ENCODE measurements at places on chromosomes 2 and 18.

DNA sequence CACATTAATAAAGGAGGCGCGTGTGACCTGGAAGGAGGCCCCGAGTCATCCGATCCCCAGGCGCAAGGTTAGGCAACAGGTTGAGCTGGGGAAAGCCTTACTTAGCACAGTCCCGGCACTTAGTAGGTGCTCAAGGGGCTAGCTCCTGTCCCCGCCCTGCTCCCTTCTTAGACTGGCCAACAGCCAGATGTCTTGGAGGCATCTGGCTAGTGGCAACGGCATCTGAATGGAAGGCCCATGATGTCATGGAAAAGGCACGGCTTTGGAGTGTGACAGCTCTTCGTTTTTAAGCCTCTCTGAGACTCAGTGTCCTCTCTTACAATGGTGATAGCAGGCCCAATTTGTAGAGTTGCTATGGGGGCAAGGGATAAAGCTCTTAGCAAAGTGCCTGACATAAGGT lies 258.3 kb downstream of the CYRIA start:
- no peak overlapping the region for H3K4me3 ChIP-seq
- no peaks in the 10 kb centered on the region for H3K36me3 ChIP-seq
- no peak for DNase-seq
- H3K27ac ChIP-seq, result no peak overlapping the region
- no peaks in the 10 kb centered on the region for H3K4me1 ChIP-seq

DNA sequence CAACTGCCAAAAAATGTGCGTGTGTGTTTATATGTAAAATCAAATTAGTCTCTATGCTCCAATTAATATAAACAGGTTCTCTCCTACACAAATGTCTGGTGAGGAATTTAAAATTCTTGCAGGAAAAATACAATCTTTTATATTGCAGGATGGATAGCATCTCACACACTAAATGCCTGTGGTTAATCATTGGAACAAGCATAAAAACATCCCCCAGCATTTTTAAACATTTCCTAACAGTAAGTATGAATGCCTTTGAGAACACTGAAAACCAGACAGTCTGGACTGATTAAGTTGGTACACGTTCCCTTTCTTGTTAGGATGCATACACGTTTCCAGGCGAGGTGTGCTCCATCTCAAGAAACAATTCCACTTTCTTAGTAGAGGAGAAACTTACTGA lies 29.9 kb upstream of the PDE1A start:
- no peak overlapping the region for H3K4me3 ChIP-seq
- H3K4me1 ChIP-seq, result no peaks in the 10 kb centered on the region
- no peak overlapping the region for H3K27ac ChIP-seq
- H3K36me3 ChIP-seq, result no peaks in the 10 kb centered on the region
- no peaks in the 10 kb centered on the region for H3K27me3 ChIP-seq
- no peak for DNase-seq

- peak; percentile 58 for DNase-seq
- no peaks in the 10 kb centered on the region for H3K27me3 ChIP-seq
- H3K4me3 ChIP-seq, result no peak overlapping the region
- no peaks in the 10 kb centered on the region for H3K4me1 ChIP-seq
- peaks cover 1% of the 10 kb centered on the region for H3K36me3 ChIP-seq
Measured at GRCh38 chr2:162297925-162298552, 20.4 kb downstream of the IFIH1 start.

DNA sequence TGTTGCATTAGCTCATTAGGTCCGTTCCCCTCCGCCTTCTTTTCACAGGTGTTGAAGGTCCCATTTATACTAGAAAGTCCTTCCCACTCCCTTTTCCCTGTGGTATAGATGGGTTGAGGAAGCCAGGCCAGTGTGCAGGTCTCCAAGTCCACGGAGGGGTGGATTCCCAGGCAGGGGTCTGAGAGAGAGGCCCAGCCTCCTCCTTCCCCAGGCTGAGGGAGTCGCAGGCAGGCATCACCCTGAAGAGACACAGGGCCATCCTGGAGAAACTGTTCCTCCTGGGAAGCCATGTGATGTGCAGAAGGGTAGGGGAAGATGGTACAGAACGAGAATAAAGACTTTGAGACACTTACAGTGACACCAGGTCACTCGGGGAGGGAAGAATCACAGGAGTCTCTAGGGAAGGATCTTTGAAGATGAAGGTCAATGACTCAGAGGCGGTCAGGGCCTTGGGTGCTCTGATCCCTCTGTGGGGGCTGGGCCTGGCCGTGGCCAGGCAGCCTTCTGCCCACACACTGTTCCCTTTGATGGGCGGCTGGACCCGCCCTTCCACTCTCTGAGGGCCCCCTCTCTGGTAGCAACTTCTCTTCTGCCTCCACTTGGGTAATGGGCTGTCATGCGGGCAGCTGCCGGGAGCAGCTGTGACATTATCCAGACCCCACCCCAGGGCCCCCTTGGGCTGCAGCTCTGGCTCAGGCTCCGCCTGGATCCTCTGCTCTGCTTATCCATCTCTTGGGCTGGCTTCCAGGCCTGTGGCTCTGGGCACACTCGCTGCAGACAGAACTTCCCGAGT lies 45.1 kb downstream of the RHOB start:
- peak overlapping the region; percentile 70 for H3K27ac ChIP-seq
- H3K36me3 ChIP-seq, result no peaks in the 10 kb centered on the region
- no peak for DNase-seq
- no peaks in the 10 kb centered on the region for H3K27me3 ChIP-seq
- H3K4me3 ChIP-seq, result no peak overlapping the region
- no peaks in the 10 kb centered on the region for H3K4me1 ChIP-seq

- H3K36me3 ChIP-seq, result no peaks in the 10 kb centered on the region
- DNase-seq, result no peak
- no peaks in the 10 kb centered on the region for H3K4me1 ChIP-seq
- H3K4me3 ChIP-seq, result no peak overlapping the region
- no peak overlapping the region for H3K27ac ChIP-seq
- H3K27me3 ChIP-seq, result no peaks in the 10 kb centered on the region
Measured at GRCh38 chr2:3268705-3269029, 109.0 kb downstream of the EIPR1 start.

Data from transverse colon (tissue), 4 donors.